ENCODE measurements at places on chromosomes 7 and 10. TPM values are rescaled to one million over a fixed set of nuclear protein-coding genes. Genes with fewer than 3 reads are reported as not detected.
A peak's percentile ranks its signal among the peaks of the same experiment; 100 is the strongest.

ERVW-1 gene
- polyA plus RNA-seq: not detected

ASIC3 gene
- polyA plus RNA-seq: not detected

CCDC172 gene
- polyA plus RNA-seq: not detected

XRCC2 gene
- polyA plus RNA-seq: not detected

PPP1R17 gene
- polyA plus RNA-seq: not detected

SLC18A3 gene
- not detected for polyA plus RNA-seq

HDAC9 gene
- 10.1 TPM for polyA plus RNA-seq

IRF5 gene
- polyA plus RNA-seq: 14.2 TPM

FKBP14 gene
- 1.9 TPM for polyA plus RNA-seq

HMX2 gene
- polyA plus RNA-seq: not detected

NKX1-2 gene
- not detected for polyA plus RNA-seq

NUP42 gene
- 64.0 TPM for polyA plus RNA-seq

DNA sequence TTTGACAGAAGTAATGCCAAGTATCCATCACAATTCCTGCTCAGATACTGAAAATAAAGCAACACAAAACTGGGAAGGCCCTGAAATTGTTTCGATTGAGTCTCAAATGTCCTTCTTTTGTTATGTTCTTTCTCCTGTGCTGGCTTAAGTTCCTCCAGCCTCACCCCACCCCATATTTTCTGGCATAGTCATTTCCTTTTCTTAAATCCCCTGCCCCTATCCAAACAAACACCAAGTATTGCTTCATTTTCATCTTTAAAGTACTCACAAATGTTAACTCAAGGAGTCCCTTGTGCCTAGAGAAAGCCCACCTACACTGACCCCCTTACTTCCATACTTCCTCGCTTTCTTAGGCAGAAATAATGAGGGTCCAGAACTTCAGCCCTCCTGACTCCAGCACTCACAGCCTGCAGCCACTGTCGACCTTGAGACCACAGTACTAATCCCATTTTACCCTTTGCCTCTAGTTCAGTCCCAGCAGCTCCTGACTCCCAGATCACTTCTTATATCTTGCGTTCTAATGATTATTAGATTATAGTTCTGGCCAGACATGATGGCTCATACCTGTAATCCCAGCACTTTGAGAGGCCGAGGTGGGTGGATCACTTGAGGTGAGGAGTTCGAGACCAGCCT lies 73.2 kb upstream of the ST8SIA6 start:
- DNase-seq: no peak

- DNase-seq: peak; percentile 79
Measured at GRCh38 chr7:149771720-149772240, 1.6 kb downstream of the ZNF467 start.

DNA sequence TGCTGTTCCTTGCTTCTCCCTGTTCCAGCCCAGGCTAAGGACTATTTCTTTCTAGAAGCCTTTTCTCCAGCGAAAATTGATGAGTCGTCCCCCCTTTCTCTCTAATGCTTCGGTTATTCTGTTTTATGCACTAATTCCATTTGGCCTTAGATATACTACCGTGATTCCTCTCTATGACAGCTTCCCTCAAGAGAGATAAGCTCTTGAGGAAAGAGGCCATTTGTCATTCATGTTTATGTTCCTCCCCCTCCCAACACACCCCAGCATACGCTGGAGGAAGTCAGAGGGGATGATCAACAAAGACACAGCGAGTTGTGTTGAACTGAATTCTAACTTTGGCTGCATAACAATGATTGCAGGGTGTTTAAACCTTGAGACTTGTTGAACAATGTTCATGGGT lies 198.8 kb downstream of the BMPER start:
- no peak for DNase-seq

DNA sequence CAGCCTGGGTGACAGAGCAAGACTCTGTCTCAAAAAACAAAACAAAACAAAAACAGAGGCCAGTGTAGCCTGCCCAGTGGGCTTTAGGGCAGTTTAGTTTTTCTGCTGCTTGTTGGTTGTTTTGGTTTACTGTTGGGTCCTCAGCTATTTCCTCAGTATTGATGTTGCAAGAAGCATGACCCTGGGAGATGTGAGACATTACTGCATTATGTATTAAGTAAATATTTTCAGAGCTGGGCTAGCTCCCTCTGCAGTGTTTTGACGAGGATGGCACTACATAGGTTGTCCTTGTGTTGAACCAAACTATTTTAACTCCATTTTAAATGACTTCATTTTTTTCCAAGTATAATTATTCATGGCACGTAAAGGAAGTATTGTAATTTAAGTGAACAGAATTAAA lies 4.8 kb downstream of the AKAP9 start:
- no peak for DNase-seq

DNA sequence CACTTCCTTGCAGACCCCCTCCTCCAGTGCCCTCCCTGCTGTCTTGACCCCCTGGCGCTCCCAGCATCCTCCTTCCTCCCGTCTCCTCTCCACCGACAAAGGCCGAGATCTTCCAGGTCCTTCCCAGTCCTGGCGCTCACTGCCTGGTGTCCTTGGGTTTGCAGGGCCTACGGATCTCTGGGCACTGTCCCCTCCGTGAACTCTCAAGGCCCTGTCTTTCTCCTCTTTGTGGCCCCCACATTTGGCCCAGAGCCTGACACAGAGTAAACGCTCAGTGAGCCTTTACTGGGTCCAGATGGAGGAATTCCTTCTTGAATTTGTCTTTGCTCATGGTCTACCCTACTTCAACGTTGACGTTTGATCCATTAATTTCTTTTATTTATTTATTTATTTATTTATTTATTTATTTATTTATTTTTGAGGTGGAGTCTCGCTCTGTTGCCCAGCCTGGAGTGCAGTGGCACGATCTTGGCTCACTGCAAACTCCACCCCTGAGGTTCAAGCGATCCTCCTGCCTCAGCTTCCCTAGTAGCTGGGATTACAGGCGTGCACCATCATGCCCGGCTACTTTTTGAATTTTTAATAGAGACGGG lies 29.7 kb downstream of the TMEM270 start:
- DNase-seq: no peak

DNA sequence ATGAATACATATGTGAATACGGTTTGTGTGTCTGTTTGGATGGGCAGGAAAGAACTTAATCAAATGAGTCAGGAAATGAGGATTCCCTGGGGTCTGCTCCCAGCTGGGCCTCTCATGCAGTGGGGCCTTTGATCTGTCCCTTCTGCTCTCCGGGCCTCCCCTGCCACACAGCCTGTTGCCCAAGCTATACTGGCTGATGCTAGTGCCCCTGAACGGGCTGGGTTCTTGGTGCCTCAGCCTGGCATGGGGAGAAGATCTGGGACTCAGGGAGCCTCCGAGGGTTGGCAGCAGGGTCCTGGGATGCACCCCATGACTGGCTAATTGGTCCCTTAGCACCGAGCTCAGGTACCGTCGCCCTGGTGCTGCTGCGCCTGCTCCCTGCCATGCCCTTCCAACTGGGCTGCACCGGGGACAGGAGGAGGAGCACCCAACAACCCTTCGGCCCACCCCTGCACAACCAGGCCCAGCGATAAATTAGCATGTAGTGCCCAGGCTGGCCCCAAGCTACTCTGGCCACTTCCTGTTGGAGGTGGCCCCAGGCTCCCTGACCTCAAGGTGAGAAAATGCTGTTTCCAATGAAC lies 59.9 kb upstream of the DUSP5 start:
- DNase-seq: no peak

DNA sequence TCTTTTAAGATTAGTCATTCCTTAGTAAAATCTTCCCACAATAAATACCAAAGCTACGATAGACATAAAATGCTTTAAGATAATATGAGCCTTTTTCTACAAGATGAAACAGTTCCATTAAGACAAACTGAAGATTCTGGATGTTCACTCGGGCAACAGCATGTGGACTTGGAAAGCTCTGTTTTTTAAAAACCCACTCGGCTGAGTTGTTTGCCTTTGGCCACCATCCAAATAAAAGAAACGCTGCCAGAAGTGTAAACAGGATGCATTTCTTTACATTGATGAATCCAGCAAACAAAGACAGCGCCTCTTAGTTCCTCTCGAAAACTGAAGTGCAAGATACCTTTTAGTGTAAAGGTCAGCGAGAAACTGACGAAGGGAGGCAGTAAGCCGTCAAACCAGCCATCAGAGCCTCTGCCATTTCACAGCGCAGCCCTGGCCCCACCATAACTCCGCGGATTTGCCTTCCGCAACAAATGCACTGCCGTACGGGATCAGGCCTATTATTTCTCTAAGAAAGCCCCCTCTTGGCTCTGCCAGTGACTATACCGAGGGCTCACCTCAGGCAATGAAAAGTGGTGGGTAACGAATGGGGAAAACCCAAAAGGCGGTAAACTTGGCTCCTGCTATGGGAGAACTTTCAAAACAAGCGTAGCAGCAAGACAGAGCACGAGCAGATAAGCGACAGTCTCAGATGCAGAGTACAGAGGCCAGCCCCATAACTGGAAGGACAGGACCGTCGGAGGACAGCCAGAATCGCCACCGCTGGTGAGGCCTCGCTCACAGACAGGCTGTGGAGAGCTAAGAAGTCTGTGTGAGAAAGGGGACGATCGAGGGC lies 41.4 kb downstream of the GNA12 start:
- DNase-seq: no peak

- DNase-seq: no peak
Measured at GRCh38 chr10:73862011-73862410, 12.3 kb downstream of the CAMK2G start.

DNA sequence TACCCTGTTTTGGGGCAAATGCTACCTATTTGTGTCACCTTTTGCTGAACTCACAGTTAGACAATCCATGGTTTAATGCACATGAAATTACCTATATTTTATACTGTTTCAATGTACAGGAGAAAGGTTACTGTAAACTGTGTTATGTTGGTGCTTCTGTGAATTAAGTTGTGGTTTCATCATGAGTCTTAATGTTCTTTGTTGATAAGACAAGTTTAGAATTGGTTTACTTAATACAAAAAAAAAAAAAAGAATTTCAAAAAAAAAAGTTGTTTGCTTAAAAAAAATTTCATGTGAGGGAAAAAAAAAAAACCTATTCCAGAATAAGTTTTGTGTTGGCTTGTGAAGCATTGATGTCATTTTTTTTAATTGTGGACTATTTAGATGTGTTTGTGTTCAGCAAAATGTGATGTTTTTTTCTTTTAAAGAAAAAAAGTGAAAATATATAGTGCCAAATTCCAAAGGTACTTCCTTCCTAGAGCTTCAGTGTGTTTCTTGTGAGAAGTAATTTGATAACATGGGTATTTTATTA lies 280.3 kb downstream of the USP6NL start:
- DNase-seq: no peak

- no peak for DNase-seq
Measured at GRCh38 chr7:25059576-25059975, 65.5 kb downstream of the CYCS start.

- no peak for DNase-seq
Measured at GRCh38 chr10:60722623-60723022, 55.7 kb upstream of the CDK1 start.

DNA sequence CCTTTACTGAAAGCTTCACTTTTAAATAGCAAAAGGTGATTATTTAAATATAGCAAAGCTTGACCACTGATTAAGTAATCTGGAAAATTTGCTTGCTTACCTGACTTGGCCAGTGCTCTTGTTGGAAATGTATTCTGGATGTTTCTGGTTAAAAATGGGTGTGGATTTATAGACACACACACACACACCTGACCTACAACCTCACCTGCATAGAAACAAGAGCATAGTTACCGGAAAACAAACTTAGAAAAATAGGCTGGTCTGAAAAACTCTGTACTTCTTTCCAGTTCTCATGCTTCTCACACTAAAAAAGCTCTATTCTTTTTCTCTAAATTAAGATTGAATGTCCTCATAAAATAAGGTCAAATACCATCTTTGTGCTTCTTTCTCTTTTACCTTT lies at the start of gene AGR3:
Gene AGR3 (minus strand): TSS at position 140 of the 400 bp plus-strand sequence. CDS start 3,365 bp downstream, outside the sequence.
- DNase-seq: no peak

GRCh38 chr7:156464339-156464738 lies 176.2 kb upstream of the RNF32 start:
- DNase-seq: no peak

DNA sequence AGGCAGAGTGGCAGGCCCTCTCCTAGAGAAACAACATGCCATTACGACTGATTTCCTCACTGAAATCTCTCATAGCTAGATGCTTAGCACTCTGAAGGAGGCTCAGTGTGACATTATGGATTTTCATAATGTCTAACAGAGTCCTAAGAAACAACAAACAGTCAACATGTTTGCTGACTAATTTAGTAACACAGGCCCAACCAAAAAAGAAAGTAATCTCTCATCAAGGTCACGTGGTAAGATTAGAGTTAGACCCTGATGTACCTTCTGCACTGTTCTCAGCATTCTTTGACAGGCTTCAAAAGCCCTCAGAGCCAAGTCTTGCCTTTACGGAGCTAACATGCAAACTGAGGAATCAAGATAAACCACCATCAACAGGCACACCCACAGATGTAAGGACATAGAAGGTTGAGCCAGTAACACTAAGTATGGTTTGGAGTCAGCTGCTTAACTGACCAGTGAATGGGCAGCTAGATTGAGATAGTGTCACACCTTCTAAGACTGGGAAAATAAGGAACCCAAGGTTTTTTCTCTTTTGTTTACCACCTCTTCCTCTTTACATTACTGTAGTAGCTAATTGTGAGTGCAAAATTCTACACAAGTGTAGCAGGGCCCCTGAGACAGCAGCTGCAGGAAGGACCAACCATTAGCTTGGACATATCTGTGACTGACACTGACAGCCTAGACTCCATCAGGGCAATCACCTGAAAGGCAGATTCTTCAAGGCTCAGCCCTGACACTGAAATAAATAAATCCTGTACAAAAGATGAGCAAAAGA lies 15.3 kb upstream of the KCNIP2 start:
- DNase-seq: no peak

- DNase-seq: no peak
Measured at GRCh38 chr7:121872831-121873288, at the start of gene PTPRZ1. PTPRZ1 (plus strand) TSS chr7:121873161; CDS start chr7:121873500, 339 bp downstream.

DNA sequence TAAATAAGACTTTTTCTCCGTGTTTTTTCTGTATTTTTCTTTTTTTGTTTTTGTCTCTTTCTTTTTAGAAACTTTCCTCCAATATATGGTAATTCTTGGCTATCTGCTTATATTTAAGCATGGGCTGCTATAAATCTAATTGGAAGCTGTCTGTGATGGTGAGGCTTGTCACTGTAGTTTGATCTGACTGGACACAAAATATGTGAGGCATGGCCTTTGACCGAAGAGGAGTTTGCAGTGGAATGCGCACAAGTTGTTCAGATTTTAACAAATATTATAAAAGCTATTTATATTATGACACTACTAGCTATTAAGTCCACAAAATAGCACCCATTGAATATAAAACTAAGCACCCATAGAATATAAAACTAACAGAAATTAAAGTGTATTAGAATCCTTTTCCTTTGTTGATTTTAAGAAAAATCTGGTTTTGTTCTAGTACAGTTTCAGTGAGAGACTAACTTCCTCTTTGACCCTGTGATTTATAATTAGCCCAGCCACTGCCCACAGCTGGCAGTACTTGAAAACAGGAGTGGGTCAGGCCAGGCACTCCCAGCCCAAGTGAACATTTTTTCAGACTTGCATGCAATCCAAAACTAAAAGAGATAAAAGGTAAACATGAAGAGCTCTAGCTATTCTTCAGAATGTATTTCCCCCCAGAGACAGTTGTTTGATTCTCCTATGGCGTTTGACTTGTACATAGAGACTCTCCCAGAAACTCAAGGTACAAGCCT lies 69.9 kb upstream of the FGL2 start:
- DNase-seq: no peak
